ENCODE measurements at places on chromosomes 1 and 21.
A peak's percentile ranks its signal among the peaks of the same experiment; 100 is the strongest.

GRCh38 chr1:160868141-160868540, 5.5 kb upstream of the CD244 start:
- peak; percentile 40 for DNase-seq

DNA sequence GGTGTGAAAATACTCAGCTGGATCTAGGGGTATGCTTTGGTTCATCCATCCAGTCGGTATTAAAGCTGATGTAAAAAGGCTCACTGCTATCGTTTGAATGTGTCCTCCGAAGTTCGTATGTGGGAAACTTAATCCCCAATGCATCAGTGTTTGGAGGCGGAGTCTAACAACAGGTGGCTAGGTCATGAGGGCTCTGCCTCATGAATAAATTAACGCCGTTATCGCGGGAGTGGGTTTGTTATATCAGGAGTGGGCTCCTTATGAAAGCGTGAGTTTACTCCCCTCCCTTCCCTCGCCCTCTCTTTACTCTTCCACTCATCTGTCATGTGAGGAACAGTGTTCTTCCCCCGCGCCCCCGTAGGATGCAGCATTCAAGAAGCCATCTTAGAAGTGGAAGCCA, 48.9 kb upstream of the ZNF281 start:
- no peak for DNase-seq

DNA sequence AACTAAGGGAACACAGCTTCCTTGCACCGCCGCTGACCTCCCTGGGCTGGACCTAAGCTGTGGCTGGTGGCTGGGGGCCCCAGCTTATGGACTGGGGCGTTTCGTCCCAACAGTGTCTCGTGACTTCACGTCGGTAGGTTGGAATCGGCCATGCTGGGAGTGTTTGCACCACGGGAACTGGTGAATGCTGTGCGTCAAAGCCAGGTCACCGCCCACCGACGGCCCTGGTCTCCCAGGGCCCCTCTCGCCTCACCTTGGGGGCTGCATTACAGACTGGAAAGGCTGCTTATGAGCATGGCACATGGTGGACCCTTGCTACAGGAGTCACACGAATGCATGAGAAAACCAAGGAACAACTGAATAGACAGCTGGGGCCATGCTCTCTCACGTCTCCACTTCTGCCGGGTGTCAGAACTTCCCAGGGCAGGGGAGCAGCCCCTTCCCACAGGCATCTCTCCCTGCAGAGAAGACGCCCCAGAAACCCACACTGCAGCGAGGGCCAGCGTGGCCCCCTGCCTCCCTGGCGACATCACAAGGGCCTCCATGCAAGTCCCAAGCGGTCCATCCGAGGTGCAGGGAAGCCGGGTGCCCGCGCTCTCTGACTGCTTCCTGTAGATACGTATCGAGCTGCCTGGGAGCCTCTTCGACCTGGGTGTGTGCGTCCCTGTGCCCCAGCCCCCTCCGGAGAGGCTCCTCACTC, 81.7 kb downstream of the SIK1 start:
- DNase-seq, result no peak

DNA sequence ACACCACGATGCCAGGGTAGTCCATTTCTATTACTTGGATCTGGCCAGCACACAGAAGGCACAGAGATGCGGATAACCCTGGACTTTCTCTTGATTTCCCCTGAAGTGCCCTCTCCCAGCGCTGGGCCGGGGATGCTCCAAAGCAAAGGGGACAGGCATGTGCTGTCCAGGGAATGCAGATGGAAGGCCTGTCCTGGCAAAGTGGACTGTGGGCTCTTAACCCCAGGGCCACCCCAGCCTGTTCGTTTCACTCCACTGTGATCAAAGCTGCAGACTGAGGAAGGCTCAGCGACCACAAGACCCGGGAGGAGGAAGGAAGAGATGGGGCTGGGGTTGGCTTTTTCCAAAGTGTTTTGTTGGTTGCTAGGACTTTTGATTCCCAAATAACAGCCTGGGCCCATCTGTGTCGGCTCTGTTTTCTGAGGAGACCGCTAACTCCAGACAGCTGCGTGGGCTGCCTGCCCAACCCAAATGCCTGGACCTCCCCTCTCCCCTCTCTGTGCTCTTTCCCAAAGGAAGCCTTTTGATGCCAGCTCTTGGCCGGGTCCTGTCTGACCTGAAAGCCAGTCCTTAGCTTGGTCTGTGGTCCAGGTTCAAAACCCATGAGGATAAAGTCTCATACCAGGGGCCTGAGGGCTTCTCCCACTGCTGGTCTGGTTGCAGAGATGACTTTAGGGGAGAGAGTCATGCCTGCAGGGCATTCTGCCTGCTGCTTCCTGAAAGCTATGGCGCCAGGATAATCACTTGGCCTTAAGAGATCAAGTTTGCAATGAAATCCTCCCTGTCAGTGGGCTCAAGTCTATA, 119.6 kb upstream of the CD34 start:
- DNase-seq, result no peak

GRCh38 chr1:183922197-183922596, 115.3 kb downstream of the COLGALT2 start:
- DNase-seq, result no peak

DNA sequence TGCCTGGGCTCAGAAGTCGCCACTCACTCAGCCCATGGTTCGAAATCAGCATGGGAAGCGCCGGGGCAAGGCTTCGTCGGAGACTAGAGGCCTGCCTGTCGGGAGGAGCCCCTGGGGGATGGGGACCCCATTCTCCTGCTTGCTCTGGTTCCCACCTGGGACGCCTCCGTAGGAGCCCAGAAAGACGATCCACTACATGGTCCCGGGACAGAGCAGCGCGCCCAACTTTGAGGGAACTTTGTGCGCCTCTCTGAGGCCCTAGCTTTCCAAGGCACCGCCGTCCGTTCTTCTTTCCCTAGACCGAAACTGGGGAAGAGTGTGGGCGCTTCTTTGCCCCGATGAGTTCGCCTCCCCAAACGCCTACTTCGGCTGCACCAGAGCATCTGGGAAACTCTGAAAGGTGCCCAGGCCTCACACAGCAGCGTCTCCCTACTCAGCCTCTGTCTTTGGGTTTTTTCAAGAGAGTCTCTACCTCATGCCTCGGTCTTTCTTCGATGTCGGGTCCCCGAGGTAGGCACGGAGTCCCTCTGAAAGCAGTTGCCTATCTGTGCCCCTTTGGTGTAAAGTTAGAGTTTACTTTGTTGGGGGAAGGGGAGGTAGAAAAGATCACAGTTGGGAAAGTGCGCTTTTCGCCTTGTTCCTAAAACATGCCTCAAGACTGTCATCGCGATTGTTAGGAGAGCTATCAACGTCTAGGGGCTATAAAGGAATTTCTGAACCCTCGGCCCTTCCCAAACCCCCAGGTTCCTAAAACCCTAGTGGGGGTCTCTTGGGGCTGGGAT, 14.0 kb downstream of the NR5A2 start:
- DNase-seq, result no peak

GRCh38 chr21:29342363-29342957, 43.7 kb downstream of the BACH1 start:
- DNase-seq, result no peak

DNA sequence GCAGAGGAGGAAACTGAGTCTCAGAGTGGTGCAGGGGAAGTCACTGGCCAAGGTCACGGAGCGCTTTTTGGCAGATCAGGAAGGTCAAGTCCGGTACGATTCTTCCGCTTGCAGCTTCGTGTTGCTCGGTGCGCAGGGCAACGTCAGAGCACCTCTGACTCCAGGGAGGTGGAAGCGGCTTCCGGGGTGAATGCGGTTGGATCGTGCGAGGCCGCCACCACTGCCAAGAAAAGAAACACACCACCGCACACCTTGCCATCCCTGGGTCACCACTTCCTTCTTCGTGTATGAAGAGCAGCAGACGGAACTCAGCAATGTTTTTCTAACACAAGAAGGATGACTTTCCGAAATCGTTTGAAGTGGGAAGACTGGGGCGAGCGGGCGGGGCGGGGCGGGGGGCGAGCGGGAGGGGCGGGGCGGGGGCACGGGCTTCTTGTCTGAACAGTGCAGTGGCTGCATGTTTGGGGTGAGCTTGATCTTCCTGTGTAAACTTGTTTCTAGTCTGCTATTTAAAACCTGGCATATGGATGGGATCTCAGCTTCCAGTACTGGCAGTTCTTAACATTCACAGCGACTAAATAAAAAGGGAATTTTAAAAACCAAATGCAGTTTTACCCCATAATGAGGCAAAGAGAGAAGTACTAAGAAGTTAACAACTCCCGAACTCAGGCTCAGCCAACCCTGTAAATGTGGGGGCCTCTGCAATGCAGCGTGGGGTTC, 300.0 kb downstream of the RRAGC start:
- DNase-seq, result no peak

GRCh38 chr1:6750490-6750889, 34.8 kb upstream of the CAMTA1 start:
- no peak for DNase-seq

GRCh38 chr1:246001142-246001836, 505.8 kb downstream of the SMYD3 start:
- no peak for DNase-seq

- no peak for DNase-seq
Observed at GRCh38 chr21:37233551-37234146, 33.5 kb downstream of the VPS26C start.

DNA sequence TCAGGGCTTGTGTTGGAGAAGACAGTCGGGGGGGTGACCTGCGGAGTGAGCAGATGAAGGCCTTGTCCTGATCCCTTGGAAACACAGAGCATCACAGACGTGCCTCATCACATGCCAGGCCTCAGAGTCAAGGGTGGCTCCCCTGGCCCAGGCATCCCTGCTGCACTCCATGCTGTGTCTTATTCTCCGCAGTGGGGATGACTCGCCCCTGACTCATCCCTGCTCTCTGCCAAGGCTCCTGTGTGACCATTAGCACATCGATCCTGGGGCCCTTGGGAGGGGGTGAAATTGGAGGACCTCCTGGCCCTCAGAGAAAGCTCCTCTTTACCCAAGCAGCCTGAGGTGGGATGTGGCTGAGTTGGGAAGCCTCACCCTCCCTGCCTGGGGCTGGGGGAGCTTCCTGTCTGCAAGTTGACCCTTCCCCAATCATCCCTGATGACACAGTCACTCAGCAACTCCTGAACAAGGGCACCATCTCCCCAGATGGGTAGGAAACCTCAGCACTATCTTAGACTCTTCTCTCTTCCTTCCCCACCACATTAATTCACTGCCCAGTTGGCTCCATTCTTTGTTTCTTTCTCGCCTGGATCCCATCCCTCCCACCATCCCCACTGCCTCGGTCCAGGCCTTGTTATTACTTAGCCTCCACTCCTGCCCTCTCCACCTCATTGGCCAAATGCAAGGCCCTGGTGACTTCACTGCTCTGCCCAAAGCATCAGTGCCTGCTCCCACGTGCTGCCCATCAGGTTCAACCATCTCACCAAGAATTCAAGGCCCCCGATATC, 74.6 kb downstream of the CAMK2N1 start:
- no peak for DNase-seq

GRCh38 chr1:33015216-33015615, 21.5 kb downstream of the AK2 start:
- DNase-seq, result no peak

DNA sequence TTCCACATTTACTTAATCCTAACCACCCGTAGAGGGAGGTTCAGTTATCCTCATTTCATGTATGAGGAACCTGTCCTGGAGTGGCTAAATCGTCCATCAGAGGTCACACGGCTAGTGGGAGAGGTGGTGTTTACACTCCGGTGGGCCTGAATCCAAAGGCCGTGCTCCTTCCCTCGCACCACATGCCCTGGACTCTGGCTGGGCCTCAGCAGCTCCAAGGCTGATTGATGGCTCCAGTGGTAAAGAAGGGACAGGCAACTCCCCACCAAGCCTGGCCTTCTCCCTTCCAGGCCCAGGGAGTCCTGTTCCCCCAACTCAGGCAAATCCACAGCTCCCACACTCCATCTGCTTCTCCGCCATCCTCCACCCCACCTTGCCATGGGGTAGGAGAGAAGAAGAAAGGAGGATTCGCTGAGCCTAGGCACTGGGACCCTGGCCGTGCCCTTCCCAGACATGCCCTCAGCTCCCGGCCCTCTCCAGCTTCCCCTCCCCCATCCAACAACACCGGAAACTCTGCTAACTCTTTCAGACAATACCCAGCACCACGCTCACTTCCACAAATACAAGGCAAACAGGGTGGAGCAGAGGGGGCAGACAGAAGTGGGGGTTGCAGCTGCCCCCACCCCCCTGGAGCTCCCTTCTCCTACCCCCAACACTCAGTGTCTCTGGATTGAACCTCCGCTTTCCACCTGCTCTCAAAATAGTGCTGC, 10.9 kb downstream of the ARHGEF2 start:
- DNase-seq, result no peak

DNA sequence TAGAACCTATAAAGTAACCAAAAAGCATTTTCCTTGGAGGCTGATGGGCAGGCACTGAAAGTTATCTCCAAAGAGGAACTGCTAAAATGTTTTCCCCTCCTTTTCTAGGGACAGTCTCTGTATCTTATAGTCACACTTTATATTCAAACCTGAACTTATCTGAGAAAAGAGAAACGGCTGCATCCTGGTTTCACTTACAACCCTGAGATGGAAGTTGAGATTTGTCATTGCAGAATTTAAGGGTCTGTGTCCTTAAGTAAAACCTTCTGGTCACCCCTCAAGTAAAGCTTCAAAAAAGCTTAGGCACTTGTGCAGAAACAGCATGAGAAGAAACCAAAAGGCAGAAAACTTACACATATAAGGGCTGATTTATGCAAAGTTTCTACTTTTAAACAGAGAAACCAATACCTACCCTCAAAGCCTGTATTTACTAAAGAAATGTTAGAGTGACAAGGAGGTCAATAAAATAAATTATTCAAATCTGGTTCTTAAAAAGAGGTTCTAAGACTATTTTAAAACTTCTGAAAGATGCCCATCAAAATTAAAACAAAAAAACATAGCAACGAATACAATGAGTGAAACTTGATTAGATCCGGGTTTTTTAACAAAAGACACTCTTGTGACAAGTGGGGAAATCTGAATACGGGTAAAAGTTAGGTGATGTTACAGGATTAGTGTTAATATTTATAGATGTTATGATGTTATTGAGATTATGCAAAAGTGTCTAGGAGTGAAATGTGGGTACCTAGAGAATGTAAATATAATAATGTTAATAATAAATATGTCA, 9.9 kb downstream of the CD58 start:
- peak; percentile 36 for DNase-seq

DNA sequence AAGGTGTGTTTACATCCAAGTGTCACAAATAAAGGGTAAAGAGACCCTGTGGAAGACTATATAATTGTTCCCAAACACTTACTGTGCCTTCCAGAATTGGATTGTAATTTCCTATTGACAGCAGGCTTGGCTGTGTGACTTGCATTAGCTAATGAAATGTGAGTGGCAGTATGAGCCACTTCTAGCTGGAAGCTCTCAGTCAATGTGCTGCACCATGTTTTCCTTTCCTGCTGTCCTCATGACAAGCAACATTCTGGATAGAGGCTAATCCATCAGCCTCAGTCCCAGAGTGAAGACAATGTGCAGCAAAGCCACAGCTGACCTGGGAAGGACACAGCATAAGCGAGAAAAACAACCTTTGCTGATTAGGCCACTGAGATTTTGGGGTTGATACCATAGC, 5.9 kb upstream of the FOXJ3 start:
- no peak for DNase-seq

- DNase-seq, result no peak
Observed at GRCh38 chr1:41799723-41800122, 119.0 kb downstream of the HIVEP3 start.

- no peak for DNase-seq
Observed at GRCh38 chr1:161482610-161483009, 22.6 kb upstream of the FCGR2A start.

Data from OCI-M1 (cell line).